Memory B cell (primary cell): ENCODE measurements at places on chromosomes 7 and 10.

DNA sequence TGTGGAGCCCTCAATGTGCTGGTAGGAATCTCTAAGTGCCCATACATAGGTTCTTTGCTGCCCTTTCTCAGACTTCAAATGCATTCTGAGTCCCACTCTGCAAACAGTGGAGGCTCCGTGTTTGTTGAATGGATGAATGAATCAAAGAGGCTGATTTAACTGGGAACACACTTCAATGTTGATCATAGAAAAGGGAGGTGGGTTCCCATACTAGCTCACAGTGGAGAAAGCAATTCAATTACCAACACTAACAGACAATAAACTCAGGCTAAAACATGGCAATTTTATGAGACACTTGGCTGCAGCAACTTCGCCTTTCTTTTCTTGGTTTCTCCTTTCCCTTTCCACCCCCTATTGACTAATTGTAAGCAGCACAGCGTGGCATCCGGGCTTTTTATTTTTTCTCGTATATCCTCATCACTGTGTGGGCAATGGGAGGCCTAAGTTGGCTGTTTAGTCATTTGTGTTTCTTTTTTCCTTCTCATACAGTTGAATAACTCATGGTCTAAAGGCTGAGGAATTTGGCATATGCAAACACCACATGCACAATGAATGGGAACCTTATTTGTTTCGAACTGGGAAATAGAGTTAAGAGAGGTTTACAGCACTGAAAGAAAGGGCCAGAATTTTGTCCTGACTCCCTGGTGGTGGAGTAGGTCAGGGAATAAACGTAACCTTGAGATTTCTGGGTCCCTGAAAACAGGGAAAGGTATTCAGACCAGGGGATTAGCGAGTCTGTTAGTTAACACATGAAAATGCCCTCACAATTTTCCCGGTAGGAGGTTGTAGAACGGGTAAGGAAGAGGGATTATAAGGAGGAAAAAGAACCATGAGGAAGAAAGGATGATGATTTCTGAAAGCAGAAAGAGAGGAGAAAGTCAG is 858.5 kb downstream of the KCNMA1 start:
- H3K27me3 ChIP-seq = no peaks in the 10 kb centered on the region
- no peak overlapping the region for H3K4me3 ChIP-seq
- H3K4me1 ChIP-seq = no peaks in the 10 kb centered on the region
- no peak for DNase-seq

GRCh38 chr10:101903827-101904550 is 60.4 kb upstream of the KCNIP2 start:
- H3K27ac ChIP-seq = peak overlapping the region; percentile 79
- H3K27me3 ChIP-seq = no peaks in the 10 kb centered on the region
- peaks cover 55% of the 10 kb centered on the region for H3K4me1 ChIP-seq
- H3K4me3 ChIP-seq = peak overlapping the region; percentile 18
- DNase-seq = peak; percentile 58

- H3K27ac ChIP-seq = no peak overlapping the region
- no peaks in the 10 kb centered on the region for H3K36me3 ChIP-seq
- H3K4me1 ChIP-seq = no peaks in the 10 kb centered on the region
- H3K27me3 ChIP-seq = no peaks in the 10 kb centered on the region
- no peak overlapping the region for H3K4me3 ChIP-seq
- no peak for DNase-seq
Observed at GRCh38 chr10:52858722-52859121, 86.1 kb upstream of the MBL2 start.

DNA sequence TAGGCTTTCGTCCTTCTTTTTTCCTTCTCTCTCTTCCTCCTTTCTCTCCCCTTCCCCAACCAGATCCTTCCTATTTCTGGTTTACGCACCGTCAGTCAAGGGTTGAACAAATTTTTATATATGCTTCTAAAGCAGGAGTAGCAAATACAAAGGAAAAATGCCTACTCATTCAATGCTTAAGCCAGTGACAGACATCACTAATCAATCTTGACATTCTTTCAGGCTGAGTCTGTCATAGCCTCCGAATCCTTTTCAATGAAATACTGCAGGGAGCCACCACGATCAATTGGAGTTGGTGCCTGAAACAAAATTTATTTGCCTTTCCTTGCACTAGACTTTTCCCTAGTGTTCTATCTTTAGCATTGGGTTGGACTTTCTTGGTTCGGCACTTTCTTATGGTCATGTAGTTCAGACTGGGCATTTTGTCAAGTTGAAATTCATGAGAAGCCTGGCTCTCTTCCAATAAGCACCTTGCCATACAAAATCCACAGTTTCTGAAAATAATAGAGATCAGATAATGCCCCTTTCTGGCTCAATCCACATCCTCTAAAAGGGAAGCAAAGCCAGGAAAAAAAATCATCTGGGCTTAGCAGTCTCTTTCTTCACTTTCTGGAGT is 239.5 kb upstream of the PLXNA4 start:
- no peak overlapping the region for H3K27ac ChIP-seq
- H3K4me1 ChIP-seq = peaks cover 8% of the 10 kb centered on the region
- H3K36me3 ChIP-seq = peaks cover 23% of the 10 kb centered on the region
- no peak for DNase-seq
- no peaks in the 10 kb centered on the region for H3K27me3 ChIP-seq
- no peak overlapping the region for H3K4me3 ChIP-seq

- H3K4me3 ChIP-seq = no peak overlapping the region
- no peak for DNase-seq
- peaks cover 5% of the 10 kb centered on the region for H3K27me3 ChIP-seq
- peaks cover 3% of the 10 kb centered on the region for H3K36me3 ChIP-seq
Observed at GRCh38 chr7:92898798-92899197, 62.4 kb upstream of the CDK6 start.

DNA sequence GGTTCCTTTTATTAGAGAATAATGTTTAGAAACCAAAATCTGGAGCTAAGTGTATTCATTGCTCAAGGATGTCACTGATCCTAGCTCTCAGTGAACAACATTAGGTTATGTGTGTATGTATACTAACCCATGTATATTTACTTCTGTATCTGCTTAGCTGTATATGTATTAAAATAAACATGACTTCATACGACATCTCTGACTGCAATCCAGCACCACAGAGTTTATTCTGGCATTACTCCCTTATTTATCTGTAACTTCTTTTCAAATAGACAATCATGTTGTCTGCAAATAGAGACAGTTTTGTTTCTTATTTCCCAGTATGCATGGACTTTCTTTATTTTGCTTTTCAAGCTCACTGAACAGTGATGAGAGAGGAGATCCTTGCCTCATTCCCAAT is 441.0 kb upstream of the NFE2L3 start:
- H3K27me3 ChIP-seq = peaks cover 7% of the 10 kb centered on the region
- DNase-seq = no peak
- H3K27ac ChIP-seq = no peak overlapping the region
- no peaks in the 10 kb centered on the region for H3K36me3 ChIP-seq

DNA sequence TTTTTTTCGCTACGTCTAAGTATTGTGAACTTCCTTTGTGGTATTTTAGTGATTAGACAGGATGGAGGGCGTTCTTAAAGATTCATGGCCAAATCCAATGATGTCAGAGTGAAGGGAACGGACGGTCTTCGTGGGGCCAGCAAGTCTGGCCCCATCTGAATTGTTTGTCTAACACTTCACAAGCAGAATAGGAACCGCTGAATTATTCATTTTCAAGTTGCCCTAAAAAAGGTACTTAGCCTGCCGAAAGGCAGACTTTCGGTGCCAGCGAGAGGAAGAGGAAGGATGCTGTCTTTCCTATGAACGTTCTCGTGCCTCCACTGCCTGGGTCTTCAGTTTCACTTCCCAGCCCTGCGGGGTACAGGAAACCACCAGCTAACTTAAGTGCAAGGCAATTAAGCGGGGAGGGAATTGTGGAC is 145.7 kb upstream of the SH2B2 start:
- H3K36me3 ChIP-seq = peaks cover 18% of the 10 kb centered on the region
- peaks cover 11% of the 10 kb centered on the region for H3K4me1 ChIP-seq
- H3K27me3 ChIP-seq = no peaks in the 10 kb centered on the region
- peak overlapping the region; percentile 45 for H3K4me3 ChIP-seq

- no peak for DNase-seq
- H3K4me1 ChIP-seq = peaks cover 18% of the 10 kb centered on the region
- peak overlapping the region; percentile 28 for H3K27ac ChIP-seq
- no peaks in the 10 kb centered on the region for H3K27me3 ChIP-seq
- peaks cover 3% of the 10 kb centered on the region for H3K36me3 ChIP-seq
Observed at GRCh38 chr7:135143885-135144668, 3.8 kb upstream of the TMEM140 start.

DNA sequence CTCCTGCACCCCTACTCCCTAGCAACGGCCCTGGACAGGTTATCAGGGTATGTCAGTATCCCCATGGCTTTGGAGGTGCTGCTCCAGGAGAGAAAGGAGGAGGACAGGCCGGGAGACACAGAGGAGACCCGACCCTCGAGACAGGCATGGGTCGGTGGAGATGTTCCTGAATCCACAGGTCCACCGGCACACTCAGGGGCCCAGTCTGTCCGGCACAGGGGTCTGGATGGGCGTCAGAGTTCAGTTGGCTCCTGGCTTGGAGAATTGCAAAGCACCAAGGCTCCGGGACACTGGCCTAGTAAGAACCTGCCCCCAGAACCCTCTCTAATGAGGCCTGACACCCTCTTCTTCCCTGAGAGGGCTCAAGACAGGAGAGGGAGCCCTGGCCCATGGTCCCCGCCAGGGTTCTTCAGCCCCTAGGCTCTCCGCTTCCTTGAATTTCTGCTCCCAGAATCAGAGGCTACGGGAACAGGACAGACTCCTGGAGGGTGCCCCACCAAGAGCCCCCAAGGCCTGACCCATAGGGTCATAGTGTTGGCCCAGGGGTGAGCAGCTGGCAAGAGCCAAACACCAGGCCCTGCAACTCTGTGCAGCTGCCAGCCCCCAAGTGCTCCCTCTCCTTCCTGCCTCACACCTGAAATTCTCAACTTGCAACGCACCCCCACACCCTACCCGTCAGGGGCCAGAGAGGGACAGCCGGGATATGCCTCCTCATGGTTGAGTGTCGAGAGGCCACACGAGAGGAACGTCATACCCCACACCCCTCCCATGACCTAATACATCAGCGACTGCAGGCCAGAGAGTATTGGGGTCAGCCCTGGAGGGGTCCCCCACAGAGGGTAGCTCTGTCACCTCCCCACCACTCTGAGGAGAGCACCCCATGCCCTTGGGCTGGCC is 5.5 kb upstream of the IRF5 start:
- no peak overlapping the region for H3K27ac ChIP-seq
- no peaks in the 10 kb centered on the region for H3K36me3 ChIP-seq
- no peaks in the 10 kb centered on the region for H3K27me3 ChIP-seq

DNA sequence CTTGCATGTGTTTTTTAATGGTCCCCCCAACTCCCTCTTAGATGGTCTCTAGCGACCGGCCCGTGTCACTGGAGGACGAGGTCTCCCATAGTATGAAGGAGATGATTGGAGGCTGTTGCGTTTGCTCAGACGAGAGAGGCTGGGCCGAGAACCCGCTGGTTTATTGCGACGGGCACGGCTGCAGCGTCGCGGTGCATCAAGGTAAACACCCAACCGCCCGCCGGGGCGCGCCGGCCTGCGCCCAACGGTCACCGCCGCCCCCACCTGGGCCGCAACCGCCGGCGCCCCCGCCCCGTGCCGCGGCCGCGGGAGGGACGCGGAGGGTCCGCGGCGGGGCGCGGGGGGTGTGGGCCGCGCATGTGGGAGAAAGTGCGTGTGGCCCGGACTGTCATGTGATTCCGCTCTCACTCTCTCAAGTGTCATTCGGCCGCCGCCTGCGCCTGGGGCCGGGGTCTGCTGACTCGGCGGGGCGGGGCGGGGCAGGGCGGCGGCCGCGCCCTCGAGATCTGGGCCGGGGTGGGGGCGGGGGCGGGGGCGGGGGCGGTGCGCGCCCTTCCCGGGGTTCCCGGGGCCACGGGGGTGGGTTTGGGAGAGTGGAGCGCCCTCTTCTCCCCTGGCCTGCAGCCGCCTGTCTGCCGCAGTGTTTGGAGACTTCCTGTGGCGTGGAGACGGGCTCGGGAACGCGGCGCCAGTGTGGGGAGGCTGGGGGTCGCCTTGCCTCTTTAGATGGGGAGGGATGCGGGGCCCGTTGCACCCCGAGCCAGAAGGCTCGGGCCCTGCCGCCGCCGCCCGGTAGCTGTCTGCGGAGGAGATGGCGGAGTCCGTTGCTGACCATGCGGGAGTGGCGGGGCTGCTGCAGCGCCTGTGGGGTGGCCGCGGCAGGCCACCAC is 817 bp downstream of the MLLT10 start:
- H3K4me3 ChIP-seq = peak overlapping the region; percentile 90
- DNase-seq = no peak
- peak overlapping the region; percentile 93 for H3K27ac ChIP-seq

- no peak overlapping the region for H3K27ac ChIP-seq
- no peak overlapping the region for H3K4me3 ChIP-seq
- no peak for DNase-seq
- H3K4me1 ChIP-seq = no peaks in the 10 kb centered on the region
- peaks cover 5% of the 10 kb centered on the region for H3K27me3 ChIP-seq
- H3K36me3 ChIP-seq = no peaks in the 10 kb centered on the region
Observed at GRCh38 chr7:155213385-155213784, 84.3 kb upstream of the INSIG1 start.

- peaks cover under 1% of the 10 kb centered on the region for H3K36me3 ChIP-seq
- no peaks in the 10 kb centered on the region for H3K27me3 ChIP-seq
- H3K27ac ChIP-seq = no peak overlapping the region
- H3K4me3 ChIP-seq = no peak overlapping the region
- H3K4me1 ChIP-seq = peaks cover 3% of the 10 kb centered on the region
Observed at GRCh38 chr10:97549587-97550322, 22.8 kb upstream of the ANKRD2 start.

GRCh38 chr7:74235518-74236268 is 18.5 kb downstream of the RFC2 start:
- DNase-seq = no peak
- H3K27ac ChIP-seq = no peak overlapping the region
- peaks cover 30% of the 10 kb centered on the region for H3K36me3 ChIP-seq
- no peak overlapping the region for H3K4me3 ChIP-seq
- peaks cover 23% of the 10 kb centered on the region for H3K4me1 ChIP-seq
